ENCODE measurements at places on chromosomes 2 and 18. TPM values are rescaled to one million over a fixed set of nuclear protein-coding genes. Genes with fewer than 3 reads are reported as not detected.

- DNase-seq: no peak
Measured at GRCh38 chr2:105888625-105889024, 143.9 kb downstream of the NCK2 start.

- no peak for DNase-seq
Measured at GRCh38 chr2:241003830-241004564, 5.6 kb downstream of the SNED1 start.

The CACNB4 gene
- total RNA-seq: 6.9 TPM

The CAVIN2 gene
- total RNA-seq: 0.14 TPM

GRCh38 chr2:40403233-40403836, 48.6 kb downstream of the SLC8A1 start:
- no peak for DNase-seq

- no peak for DNase-seq
Measured at GRCh38 chr2:75012080-75012479, 53.6 kb downstream of the POLE4 start.

DNA sequence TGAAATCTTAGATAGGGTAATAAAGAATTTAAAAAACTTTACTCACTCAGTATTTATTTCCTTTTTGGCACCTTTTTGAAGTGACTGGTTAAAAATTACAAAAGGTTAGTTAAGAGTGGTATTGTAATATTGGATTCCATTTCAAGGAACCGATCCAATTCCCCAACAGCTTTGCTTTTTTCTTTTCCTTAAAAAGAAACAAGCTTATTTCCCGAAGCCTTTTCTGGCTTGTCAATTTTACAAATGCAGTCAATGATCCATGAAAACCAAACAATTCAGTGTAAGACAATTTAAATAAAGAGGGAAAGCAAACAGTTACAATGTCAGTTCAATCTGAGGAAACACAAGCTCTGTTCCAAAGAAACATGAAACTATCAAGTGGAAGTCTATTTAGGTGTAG, 200.2 kb downstream of the RIT2 start:
- DNase-seq: no peak

DNA sequence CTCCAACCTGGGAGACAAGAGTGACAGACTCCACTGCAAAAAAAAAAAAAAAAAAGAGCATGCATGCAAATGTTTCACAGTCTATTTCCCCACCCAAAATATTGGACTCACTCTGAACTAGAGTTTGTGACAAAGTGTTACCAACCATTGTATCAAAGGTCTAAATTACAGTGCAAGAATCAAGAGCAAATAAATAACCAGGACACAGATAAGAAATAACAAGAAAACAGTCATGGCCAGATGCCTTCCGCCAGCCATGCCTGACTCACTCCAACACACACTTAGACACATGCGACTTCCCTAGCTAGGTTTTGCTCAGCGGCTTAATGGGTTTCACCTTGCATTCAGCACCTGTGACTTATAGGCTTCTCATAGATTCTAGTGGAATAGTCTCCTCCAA, 62.8 kb downstream of the CYB5A start:
- DNase-seq: no peak

DNA sequence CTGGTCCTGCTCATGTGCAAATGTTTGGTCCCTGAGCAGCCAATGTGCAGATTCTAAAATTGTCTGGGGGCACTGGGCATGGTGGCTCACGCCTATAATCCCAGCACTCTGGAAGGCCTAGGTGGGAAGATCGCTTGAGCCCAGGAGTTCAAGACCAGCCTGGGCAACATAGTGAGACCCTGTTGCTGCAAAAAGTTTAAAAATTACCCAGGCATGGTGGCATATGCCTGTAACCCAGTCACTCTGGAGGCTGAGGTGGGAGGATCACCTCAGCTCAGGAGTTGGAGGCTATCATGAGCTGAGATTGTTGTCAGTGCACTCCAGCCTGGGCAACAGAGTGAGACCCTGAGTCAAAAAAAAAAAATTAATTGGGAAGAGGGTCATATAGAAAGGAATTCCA, 5.1 kb downstream of the LIPG start:
- no peak for DNase-seq

DNA sequence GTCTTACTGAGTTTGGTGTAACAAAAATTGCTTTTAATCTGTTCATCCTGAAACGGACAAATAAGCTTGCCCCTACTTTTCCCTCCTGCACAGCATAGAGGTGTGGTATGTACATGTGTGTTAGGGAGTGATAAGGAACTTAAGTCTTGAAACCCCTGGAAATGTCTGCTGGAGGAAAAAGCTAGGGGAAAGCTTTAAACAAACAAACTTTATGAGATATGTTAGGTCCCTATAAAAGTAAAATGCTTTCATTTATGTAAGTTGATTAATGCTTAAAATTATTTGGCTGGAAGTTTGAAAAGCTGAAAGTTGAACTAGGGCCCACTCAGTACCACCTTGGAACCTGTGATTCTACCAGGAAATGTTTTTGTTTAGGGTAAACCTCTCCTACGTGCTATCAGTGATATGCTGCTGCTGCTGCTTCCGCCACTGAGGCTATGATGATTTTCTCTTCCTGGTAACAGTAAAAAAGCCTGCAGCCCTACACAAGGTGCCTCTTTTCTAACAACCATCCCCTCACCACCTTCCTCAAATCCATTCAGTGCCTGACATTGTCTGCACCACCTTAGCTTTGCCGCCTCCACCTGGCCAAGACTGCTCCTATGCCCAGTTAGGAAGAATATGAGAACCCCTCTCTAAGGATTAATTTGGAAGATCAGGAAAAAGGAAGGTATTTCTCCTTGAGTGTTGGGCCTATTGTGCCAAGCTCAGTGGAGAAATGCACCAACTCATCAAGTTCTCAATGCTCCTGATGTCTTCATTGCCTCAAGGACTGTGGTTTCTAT, 2.5 kb upstream of the YES1 start:
- DNase-seq: peak; percentile 25

The FAP gene
- total RNA-seq: not detected

The GULP1 gene
- total RNA-seq: 75.1 TPM

GRCh38 chr2:9269695-9270360, 63.2 kb downstream of the ASAP2 start:
- no peak for DNase-seq

The ZNF804A gene
- total RNA-seq: not detected

DNA sequence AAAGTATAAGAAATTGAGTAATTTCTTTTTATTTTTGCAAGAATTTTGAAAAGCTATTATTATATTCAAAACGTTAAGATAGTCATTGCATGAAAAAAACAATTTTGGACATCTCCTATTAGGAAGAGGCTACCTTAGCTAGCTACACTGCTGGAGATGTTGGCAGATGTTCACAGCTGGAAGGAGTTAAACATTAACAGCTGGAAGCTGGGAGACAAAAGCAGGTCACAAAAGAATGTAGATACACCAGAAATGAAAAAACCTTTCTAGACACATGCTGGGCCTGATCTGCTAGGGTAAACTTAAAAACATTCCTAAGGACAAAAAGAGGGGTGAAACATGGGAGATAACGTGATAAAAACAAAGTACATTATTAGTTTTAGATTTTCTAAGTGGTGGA, 84.4 kb downstream of the SESTD1 start:
- DNase-seq: no peak

- DNase-seq: no peak
Measured at GRCh38 chr2:35443087-35443486, 912.5 kb upstream of the CRIM1 start.

The GALNT3 gene
- 20.5 TPM for total RNA-seq

The CAMKMT gene
- 21.3 TPM for total RNA-seq

The MOCOS gene
- 5.3 TPM for total RNA-seq

DNA sequence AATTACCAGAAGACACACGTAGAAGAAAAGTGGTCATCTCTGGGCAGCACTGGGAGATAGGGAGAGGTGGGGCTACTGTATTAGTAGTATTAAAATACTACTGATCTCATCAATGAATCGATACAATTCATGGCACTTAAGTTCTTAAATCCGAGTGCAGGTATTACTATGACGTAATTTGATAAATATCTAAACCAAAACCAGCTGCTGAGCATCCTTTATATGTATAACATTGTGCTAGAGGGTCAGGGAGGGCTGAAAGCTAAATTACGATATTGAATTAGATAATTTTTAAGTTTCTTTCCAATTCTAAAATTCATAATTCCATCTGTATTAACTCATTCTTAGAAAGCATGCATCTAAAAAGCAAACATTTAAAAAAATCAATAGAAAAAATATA, 25.3 kb downstream of the DARS1 start:
- no peak for DNase-seq

- no peak for DNase-seq
Measured at GRCh38 chr2:217791551-217791950, 211.2 kb downstream of the TNS1 start.

DNA sequence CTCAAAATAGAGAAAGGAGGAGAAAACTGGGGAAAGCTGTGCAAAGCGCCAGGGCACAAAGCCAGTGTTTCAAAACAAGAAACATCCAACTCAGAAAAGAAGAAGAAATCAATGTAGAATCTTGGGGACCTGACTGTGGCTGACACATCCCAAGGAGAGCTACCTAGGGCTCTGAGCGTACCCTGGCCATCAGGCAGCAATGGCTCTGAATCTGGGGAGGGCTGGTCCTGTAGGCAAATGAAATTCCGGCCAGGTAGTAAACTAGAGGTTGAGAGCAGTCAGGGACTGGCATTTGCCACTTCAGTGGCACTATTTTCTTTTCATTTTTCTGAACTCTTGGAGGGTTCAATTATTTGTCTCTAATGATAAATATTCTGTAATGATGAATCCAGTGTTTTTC, 525.8 kb downstream of the STK39 start:
- no peak for DNase-seq

GRCh38 chr2:45746888-45747287, 95.4 kb downstream of the PRKCE start:
- no peak for DNase-seq

The MBOAT2 gene
- 19.2 TPM for total RNA-seq

DNA sequence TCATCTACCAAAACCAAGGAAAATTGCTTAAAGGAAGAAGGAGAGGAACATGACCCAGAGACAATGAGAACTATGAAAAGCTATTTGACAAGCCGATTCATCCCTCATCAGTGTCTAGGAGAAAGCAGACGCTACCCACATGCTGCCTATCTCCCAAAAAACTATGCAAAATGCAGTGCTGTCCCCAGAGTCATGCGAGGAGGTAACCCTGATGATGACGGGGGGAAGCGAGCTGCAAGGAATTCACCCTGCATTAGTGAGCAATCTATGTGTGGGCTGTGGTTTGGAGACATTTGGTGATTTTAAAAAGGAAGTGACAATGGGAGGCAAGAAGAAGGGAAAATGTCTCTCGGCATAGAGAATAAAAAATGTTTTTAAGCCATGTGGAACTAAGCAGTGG, 472.7 kb downstream of the CMPK2 start:
- DNase-seq: no peak

The GPAT2 gene
- 0.55 TPM for total RNA-seq

GRCh38 chr18:25112821-25113434, 239.0 kb downstream of the ZNF521 start:
- DNase-seq: no peak

DNA sequence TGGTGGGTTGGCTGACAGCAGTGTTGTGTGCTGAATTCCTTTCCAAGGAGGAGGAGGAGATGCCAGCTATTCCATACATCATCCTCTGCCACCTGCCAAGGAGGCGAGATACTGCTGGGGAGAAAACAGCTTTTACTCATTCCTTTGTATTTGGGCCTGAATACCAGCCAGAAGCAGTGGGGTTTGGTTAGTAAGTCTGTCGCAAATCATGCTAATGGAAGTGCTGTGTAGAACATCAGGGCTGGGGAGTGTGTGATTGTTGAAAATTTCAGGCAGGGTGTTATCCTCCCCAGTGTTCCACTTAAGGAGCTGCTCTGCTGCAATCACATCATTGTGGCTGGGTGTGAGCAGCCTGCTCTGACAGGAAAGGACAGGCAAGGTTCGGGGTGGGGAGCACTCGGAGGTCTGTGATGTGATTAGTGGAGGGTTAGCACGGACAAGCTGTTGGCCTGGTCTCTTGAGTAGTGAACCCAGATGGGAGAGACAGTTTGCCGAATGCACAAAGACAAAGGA, 128.2 kb upstream of the DLX2 start:
- no peak for DNase-seq

GRCh38 chr2:20666304-20667150, at the start of gene GDF7:
Gene GDF7, plus strand, starts transcription at chr2:20667144. Its CDS starts 96 bp downstream, at chr2:20667240.
- peak; percentile 72 for DNase-seq
